ENCODE measurements at places on chromosomes 2 and 18.
A peak's percentile ranks its signal among the peaks of the same experiment; 100 is the strongest.

- no peak for DNase-seq
Measured at GRCh38 chr2:240749516-240749915, 57.9 kb downstream of the AQP12A start.

DNA sequence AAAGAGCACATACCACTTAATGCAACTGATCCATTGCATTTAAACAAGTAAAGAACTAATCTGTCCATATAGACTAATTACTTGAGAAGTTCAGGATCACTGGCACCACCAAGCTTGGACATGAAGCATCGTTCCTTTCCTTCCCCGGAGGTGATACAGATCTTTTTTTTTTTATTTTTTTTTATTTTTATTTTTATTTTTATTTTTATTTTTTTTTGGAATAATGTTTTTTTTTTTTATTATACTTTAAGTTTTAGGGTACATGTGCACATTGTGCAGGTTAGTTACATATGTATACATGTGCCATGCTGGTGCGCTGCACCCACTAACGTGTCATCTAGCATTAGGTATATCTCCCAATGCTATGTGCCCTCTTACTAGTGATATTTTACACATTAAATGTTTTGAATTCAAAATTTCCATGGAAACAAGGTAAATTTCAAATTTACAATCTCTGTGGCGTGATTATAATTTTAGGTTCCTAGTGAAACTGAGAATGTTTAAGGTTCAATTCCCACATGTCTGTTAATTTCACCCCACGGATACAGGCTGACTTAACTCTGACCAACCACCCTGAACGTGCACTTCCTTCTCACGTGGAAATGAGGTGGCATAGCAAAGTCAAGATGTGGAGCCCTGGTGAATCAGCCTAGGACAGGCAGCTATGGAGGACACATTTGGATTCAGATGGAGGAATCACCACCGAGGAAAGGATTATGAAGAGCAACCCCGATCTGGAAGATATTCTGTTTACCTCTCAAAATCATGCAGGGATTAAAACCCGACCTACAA is 101.6 kb upstream of the THOC1 start:
- DNase-seq = no peak

DNA sequence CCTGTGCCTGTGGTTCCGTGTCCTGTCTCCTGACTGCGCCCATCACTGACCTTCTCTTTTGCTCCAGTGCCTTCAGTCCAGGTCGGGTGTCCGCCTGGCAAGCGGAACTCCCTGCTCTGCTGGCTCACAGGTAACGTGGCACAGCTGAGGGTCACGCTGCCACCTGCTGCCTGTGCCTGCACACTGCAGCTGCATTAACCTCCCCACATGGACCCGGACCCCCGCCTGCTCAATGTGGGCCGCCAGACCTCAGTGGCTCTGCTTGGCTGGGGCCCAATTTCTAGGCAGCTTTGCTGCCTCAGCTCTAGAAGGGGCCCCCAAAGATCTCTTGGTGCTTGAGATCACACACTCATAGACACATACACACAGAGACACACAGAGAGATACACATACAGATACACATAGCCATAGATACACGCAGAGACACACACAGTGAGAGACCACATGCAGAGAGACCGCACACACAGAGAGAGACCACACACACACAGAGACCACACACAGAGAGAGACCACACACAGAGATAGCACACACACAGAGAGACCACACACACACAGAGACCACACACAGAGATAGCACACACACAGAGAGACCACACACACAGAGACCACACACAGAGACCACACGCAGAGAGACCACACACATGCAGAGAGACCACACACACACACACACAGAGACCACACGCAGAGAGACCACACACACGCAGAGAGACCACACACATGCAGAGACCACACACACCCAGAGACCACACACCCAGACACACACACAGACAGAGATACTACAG is 14.9 kb upstream of the CNNM3 start:
- DNase-seq = no peak

- DNase-seq = no peak
Measured at GRCh38 chr2:37263839-37264238, 32.4 kb downstream of the NDUFAF7 start.

GRCh38 chr2:73232403-73233153 is 461 bp downstream of the PRADC1 start:
- DNase-seq = no peak

DNA sequence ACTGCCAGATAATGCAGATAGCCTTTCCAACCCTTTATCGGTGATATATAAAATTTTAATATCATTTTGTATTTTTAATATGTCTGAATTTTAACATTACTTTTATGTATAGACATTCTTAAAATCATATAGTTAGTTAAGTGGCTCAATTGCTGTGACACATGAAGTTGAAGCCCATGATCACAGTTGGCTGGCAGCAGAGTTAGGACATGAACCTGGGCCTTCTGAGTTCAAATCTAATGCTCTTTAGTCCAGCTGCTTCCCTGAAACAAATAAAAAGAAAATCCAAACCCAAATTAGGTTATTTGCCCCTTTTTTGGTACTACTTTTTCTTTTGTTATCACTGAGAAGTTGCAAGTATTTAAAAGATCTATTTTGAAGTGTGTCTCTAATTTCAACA is 5.6 kb downstream of the ELP2 start:
- DNase-seq = no peak

GRCh38 chr18:67776929-67777328 is 260.4 kb upstream of the DSEL start:
- no peak for DNase-seq

GRCh38 chr2:112626604-112627059 is 19.1 kb upstream of the SLC20A1 start:
- DNase-seq = no peak

- no peak for DNase-seq
Measured at GRCh38 chr2:224366267-224366844, 35.6 kb downstream of the FAM124B start.

- DNase-seq = no peak
Measured at GRCh38 chr2:102737431-102737830, 24.4 kb upstream of the TMEM182 start.

- no peak for DNase-seq
Measured at GRCh38 chr2:109736177-109736827, 57.8 kb upstream of the RGPD5 start.

- DNase-seq = no peak
Measured at GRCh38 chr2:66536997-66537396, 102.1 kb downstream of the MEIS1 start.

- DNase-seq = no peak
Measured at GRCh38 chr18:33946336-33946735, 278.4 kb downstream of the NOL4 start.

- no peak for DNase-seq
Measured at GRCh38 chr18:56982766-56983165, 164.1 kb upstream of the BOD1L2 start.

DNA sequence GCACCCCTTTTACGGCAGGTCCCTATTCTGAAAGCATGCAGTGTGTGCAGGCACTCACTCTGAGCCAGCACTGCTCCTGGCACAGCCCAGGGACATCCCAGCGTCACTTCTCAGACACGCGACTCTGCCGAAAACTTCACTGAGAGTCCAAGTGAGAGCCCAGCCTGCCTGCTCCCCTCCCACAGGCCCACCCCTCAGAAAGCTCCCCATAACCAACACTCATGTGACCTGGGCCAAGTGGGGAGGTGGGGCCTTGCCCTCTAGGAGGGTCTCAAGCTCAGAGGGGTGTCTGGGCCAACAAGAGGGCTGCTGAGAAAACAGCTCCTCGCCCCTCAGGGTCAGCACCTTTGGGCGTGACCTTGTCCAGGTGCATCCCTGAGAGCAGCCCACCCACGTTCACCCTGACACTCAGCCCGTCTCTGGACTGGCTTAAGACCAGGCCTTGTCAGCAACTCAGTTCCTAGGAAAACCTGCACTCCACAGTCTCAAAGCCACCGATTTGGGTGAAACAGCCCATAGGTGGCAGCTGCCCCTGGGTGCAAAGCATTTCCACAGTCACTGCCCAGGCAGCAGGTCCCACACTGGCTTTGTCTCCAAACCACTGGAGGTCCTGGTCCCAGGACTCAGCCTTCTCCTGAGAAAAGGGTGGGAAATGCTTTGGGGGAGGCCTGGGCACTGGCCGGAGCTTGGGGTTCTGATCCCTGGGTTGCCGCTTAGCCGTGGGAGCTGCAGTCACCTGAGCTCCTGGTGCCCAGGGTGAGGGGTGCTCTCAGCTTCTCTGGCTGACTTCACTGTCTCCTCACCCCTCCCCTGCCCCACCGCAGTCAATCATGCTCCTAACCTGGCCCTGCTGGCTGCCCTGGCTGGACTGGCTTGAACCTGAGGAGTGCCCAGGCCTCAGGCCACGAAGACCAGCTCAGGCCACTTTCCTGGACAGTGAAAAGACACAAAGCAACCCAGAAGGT is 209.6 kb downstream of the HDAC4 start:
- DNase-seq = no peak

DNA sequence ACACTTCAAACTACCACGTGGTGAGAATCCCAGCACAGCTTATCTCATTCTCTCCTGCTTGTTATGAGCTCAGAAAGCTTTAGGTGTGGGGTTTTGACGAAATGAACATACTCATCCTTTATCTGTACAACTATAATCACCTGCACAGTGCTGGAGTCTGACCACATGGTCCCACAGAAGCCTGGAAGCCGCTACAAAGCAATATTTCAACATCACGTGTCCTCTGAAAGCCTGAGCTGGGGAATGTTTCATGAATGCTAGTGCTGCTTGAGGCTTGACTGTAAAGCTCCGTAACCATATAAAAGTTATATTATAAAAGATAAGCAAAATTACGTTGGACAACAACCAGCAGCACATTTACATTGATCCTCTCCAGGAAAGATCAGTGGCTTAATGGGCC is 43.9 kb downstream of the PIEZO2 start:
- DNase-seq = no peak

- DNase-seq = no peak
Measured at GRCh38 chr18:62778976-62779869, 63.9 kb downstream of the PHLPP1 start.

DNA sequence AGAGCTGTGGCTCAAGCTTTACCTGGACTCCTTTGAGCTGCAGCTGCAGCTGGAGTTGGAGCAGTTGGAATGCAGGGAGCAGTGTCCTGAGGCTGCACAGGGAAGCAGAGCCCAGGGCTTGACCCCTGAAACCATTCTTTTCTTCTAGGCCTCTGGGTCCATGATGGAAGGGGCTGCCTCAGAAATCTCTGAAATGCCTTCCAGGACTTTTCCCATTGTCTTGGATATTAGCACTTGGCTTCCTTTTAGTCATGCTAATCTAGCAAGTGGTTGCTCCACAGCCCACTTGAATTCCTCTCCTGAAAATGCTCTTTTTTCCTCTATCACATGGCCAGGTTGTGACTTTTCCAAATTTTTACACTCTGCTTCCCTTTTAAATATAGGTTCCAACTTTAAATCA is 108.6 kb upstream of the RNF152 start:
- DNase-seq = no peak

GRCh38 chr2:191688934-191689695 is 11.2 kb downstream of the NABP1 start:
- DNase-seq = peak; percentile 43

- DNase-seq = no peak
Measured at GRCh38 chr2:31000970-31001369, 137.3 kb downstream of the GALNT14 start.

DNA sequence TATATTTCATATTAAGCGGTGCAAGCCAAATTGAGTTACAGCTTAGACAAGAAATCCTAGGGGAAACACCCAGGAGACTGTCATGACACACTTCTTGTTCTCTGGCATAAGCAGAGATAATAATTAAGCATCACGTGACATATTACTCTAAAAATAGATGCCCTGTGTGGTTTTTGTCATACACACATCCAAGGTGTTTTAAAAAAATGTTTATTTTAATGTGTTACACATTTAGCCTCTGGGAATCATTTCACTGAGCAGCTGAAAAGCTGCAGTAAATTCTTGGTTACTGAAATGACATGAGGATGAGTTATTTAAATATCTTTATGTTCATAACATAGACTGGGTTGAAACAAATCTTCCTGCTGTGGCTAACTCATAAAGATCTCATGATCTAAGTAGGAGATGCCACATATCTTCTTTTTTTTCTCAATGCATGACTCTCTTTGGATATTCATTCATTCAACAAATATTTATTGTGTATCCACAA is 38.0 kb upstream of the ERMN start:
- no peak for DNase-seq

GRCh38 chr2:69041214-69041613 is 28.2 kb downstream of the ANTXR1 start:
- DNase-seq = no peak

GRCh38 chr18:53509886-53510285 is 714.6 kb downstream of the MBD2 start:
- DNase-seq = no peak

DNA sequence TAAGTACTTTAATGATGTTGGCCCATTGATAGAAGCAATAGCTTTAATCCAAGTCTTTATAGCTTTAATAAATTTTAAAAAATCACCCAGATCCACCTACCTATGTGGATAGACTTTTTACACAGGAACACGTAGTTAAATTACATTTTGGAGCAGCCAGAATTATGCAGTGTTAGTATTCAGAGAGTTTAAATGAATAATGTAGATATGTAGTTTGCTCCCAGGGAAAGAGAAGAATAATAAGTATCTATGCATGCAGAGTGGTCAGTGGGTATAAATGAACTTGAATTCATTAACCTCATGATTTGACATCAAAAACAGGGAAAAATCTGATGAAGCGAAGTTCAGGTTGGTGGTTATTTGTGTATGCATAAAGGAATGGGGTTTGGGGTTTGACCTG is 146.3 kb downstream of the CERS6 start:
- DNase-seq = no peak

DNA sequence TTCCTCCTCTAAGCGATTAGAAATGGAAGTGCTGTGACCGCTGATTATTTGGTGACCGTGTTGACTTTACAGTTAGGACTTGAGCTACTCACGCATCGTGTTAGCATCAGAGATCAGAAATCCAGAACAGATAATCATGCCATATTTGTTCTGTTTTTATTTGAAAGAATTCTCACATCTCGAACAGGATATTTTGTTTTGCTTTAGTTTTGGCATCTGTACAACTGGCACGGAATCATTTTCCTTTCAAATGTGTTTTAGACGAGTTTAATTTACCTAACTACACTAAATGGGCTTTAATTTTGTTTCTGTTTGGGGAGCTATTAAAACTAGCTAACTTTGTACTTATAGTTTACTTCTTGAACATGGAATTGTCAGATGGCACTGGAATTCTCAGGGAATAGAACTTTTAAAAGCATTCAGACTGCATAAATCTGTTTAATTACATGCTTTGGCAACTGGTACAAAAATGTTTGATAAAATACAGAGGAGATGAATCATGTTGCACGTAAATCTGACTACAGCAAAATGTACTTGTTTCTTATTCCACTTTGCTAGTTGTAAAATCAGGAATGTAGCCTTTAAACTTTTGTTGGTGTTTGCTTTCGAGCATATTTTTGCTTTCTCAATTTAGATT is 1.4 kb downstream of the ITPRID2 start:
- DNase-seq = no peak

GRCh38 chr2:97688062-97688827 is 18.7 kb downstream of the C2orf92 start:
- DNase-seq = no peak

GRCh38 chr2:193778293-193778692 is 1583.6 kb upstream of the TMEFF2 start:
- no peak for DNase-seq

- no peak for DNase-seq
Measured at GRCh38 chr2:197958592-197959150, 154.3 kb downstream of the PLCL1 start.

Measured in NCI-H1048 (cell line).